ENCODE measurements at places on chromosomes 12 and 14.

DNA sequence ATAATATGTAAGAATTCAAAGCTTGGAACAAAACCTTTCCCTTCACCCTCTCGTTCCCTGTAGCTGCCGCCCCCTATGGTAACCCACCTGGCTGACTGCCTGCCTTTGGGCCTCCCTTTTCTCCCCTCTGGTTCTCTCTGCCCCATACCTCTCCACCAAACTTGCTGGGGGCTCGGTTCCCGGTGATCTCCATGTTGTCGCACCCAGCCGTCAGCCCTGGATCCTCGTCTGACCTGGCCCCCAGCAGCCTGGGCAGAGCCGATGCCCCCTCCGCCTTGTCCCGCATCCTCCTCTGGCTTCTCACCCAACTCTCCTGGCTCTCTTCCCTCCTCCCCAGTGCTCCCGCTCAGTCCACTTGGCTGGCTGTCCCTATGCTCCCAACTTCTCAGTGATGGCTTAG is 4.5 kb downstream of the CYP46A1 start:
- DNase-seq: no peak

GRCh38 chr14:54781961-54782750 is 120.5 kb downstream of the GCH1 start:
- DNase-seq: no peak

- no peak for DNase-seq
Observed at GRCh38 chr12:122842505-122843405, 7.5 kb downstream of the HIP1R start.

- no peak for DNase-seq
Observed at GRCh38 chr12:109715310-109716091, 1.9 kb downstream of the FAM222A start.

GRCh38 chr14:21846227-21846885 is 172.7 kb upstream of the OR4E1 start:
- DNase-seq: no peak

DNA sequence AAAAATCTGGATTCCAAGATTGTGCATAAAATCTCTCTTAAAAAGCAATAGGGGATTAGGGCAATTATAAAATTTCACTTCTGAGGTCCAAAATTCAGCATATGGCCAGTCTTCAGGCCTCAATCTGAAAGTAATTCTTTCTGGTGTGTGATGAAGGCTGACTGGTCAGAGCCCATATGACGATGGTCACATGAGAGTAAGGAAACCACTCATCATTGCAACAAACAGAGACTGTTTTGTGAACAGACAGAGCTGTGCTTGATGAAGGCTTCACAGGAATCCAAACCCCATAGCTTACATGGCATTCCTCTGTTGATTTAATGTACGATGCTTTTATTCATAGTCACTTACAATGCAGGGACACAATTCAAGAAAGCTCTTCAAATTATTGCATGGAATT is 238.1 kb downstream of the APAF1 start:
- no peak for DNase-seq

- no peak for DNase-seq
Observed at GRCh38 chr12:32558903-32559302, 120.2 kb upstream of the DNM1L start.

- no peak for DNase-seq
Observed at GRCh38 chr12:6932766-6933165, 5.0 kb downstream of the ATN1 start.

GRCh38 chr12:69196302-69197288 is 42.8 kb upstream of the CPSF6 start:
- DNase-seq: no peak

DNA sequence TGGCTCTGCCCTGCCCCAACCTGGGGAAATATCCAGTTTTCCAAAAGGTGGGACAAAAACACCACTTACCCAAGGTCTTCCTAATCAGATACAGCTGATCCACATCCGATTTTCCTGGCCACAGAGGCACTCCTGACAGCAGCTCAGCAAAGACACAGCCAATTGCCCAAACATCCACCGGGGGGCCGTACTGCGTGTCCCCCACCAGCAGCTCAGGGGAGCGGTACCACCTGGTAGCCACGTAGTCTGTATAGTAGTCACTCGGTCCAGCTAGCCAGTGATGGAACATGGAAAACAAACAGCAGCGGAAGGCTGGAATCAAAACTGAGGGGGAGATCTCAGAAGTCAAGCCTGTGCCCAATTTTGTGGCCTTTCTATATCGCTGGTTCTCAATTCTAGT is 28.8 kb downstream of the DMAC2L start:
- DNase-seq: no peak

GRCh38 chr12:122304924-122305323 is 38.6 kb upstream of the VPS33A start:
- DNase-seq: no peak

DNA sequence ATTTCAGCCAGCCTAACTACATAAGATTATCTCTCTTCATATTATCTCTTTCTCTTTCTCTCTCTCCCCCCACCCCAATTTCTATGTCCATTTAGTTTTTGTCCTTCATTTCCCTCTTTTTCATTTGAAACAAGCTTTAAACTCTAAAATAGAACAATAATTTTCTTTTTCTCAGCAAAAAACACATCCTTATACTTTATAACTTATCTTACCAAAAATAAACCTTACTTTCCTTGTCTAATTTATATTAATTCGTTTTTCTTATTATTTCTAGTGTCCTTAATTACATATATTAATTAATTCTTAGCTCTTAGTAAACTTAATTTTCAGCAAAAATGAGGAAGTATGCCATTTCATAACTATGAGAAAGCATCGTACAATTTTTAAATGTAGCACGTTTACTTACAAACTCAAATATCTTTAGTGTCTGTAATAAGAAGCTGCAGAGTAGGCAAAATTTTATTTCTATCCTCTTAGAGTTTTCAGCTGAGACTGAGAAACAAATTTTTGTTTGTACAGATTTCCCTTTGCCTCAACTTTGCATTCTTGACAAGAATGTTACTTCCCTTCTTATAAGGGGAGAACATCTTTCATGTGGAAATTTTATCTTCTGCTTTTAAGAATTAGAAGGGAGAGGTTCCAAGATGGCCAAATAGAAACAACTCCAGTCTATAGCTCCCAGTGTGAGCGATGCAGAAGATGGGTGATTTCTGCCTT is 65.1 kb upstream of the ST8SIA1 start:
- no peak for DNase-seq

- DNase-seq: no peak
Observed at GRCh38 chr12:77891518-77892147, 60.9 kb downstream of the NAV3 start.

DNA sequence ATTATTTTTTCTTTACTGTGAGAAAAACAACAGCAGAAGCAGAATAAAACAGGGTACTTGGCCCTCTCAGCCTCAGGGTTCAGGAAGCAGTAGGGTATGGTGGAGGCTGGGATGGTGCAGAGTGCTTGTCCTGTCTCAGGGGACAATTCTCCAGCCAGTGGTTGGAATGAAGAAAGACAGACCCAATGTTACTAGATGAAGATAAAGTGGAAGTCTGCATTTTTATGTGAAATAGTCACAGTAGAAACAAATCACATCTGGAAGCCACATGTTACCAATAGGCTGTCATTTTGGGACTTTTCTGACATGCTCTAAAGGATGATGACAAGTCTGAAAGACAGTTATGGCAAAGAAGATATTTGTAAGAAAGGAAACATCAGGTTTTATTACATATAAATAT is 32.3 kb downstream of the PROX2 start:
- DNase-seq: no peak

- DNase-seq: no peak
Observed at GRCh38 chr12:112087055-112087850, 21.3 kb downstream of the NAA25 start.

- no peak for DNase-seq
Observed at GRCh38 chr12:58712976-58713375, 207.3 kb downstream of the LRIG3 start.

DNA sequence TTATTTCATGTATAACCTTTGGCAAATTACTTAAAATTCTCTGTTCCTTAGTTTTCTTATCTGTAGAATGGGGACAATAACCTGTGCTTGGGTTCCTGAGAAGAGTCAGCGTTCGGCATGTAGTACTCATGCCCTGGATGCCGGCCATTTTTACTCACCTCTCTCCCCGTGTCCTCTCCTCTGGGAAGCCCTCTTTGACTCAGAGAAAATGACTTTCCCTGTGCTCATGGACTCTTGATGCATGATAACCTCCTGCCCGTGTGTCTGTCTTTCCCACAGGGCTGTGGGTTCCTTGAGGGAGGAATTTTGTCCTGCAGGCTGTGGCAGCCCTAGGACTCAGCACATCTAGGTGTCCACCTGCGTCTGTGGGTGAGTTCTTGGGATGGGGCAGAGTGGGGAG is 5.8 kb upstream of the C1RL start:
- DNase-seq: no peak

GRCh38 chr12:101923045-101923718 is 45.8 kb downstream of the DRAM1 start:
- DNase-seq: no peak

DNA sequence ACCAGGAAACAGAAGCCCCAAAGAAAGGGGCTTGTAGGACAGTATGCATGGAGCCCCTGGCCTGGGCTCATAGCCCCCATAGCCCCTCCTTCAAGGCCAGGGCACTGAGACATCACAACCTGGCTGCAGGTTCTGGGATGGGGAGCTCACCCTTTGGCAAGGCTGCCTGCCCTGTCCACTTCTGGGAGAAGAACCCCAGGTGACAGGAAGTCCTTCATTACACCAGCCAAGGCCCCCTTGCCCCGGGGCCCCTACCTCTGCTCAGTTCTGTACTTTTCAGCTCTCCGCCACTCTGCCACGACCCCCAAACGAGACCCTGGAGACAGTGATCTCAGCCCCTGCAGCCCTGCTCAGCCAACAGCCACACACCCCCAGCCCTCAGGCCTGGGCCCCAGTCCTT is 223.2 kb upstream of the RTL1 start:
- no peak for DNase-seq

GRCh38 chr12:91180582-91181395 is 1.8 kb downstream of the DCN start:
- no peak for DNase-seq

- DNase-seq: no peak
Observed at GRCh38 chr14:89167705-89168104, 249.3 kb downstream of the FOXN3 start.

- DNase-seq: no peak
Observed at GRCh38 chr12:72323881-72324280, 51.7 kb downstream of the TRHDE start.

- no peak for DNase-seq
Observed at GRCh38 chr12:1989111-1989510, 15.1 kb downstream of the DCP1B start.

DNA sequence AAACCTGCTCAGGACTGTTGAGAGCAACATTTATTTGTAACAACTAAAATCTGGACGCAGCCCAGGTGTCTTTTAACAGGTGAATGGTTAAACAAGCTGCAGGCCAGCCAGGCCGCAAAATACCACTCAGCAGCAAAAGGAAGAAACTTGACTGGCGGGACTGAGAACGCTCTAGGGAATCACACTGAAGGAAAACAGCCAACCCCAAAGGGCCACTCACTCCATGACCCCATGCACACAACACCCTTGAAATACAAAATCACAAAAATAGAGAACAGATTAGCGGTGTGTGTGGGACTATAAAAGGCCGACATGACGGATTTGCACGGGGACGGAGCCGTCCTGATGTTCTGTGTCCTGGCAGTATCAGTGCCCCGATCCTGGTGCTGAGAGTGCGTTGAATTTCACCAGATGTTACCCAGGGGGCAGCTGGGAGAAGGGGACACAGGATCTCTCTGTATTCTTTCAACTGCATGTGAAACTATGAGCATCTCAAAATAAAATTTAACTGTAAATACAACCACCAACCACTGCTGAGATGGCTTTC is 23.0 kb downstream of the VPS37B start:
- peak; percentile 40 for DNase-seq

DNA sequence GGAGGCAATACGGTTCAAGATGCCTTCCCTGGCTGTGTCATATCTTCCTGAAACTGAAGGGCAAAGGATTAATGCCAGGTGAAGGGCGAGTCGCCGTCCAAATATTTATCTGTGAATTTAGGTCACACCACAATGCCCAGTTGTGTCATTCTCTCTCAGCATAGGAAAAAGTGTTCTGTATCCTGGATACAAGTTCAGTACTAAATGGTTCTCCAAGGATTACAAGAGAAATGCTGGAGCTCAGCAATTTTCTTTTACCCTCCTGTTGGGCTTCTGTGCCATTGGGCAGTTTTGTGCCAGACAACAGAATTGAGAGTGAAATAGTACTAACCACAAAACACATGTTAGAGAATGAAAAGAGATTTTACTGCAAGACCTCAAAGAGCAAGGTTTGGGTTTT is 493.9 kb downstream of the EGLN3 start:
- no peak for DNase-seq

DNA sequence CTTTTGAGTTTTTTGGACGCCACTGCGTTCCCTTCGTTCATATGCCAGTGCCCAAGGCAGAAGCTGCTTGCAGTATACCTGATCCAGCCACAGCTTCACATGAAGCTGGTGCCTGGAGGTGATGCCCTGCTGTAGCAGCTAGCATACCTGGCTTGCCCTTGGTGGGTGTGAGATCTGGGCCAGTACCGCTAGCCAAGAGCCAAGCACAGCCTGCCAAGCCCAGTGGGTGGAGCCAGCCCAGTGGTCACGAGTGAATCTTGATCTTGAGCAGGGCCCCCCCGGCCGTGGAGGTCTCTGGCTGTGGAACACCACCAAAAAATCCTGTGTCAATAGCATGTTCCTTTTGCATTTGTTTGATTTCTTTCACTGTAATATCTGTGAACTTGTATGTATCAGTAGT is 7.3 kb upstream of the M6PR start:
- DNase-seq: no peak

DNA sequence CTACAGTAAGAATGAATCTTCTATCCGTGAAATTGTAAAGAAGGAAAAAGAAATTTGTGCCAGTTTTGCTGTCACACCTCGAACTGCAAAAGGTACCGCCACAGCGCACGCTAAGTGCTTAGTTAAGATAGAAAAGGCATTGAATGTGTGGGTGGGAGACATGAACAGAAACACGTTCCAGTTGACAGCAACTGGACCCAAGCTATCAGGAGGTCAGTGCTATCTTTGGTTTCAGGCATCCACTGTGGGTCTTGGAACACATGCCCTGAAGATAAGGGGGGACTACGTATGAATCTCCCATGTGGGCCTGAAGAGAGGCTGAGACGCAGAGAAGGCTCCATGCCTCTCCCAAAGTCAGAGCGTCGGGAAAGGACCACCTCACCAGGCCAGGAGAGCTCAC is 9.8 kb downstream of the IFFO1 start:
- no peak for DNase-seq

DNA sequence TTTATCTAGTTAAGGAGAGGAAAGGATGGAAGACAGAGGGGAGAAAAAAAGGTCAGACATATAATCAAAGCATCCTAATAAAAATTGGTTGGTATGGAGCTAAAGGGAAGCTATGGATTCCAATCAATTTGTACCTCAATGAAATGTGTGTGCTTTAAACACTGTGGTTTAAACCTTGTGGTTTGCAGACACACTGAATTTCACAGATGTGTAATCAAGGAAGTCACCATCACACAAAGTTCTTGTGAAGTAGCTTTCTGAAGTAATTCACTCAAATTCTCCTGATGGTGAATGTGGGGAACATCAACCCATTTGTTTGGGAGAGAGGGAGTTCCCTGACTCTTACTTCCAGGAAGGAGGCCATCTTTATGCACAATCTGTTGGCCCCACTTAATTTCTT is 243.3 kb upstream of the KRR1 start:
- DNase-seq: no peak

- DNase-seq: no peak
Observed at GRCh38 chr12:67239061-67239460, 30.1 kb upstream of the CAND1 start.

- no peak for DNase-seq
Observed at GRCh38 chr14:96792003-96792402, 5.2 kb upstream of the VRK1 start.

- no peak for DNase-seq
Observed at GRCh38 chr14:37819155-37820015, 224.0 kb downstream of the TTC6 start.

GRCh38 chr14:56886471-56887062 is 76.3 kb upstream of the OTX2 start:
- DNase-seq: no peak

Data from upper lobe of right lung (tissue), 1 donor.